ENCODE measurements at places on chromosomes 6 and 20.

DNA sequence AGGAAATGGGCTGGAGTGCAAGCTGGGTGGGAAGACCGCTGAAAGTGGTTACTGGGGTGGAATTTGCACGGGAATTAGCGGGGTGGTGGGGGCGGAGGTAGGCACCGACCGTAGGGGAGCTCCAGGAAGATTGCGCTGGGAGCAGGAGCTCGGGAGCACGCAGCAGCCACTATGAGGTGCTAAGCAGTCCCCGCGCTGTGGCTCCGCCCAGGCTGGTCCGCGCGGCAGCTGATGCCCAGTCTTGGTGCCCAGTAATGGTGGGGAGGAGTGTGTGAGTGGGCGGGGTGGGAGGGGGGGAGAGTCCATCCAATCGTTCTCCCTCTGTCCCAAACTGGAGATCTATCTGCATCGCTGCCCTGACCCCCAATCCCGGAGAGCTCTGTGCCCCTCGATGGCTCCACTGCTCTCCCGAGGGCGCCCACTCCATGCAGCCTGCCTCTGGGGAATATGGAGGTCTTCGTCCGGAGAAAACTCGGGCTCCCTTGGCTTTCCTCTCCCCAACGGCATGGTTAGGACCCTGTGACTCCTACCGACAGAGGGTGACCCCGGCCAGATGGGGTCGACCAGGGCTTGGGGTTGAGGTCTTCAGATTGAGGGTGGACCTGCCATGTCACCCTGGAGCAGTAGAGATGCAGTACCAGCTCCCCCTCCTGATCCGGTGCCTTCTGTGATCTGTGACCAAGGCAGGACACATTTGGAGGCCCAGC lies 5.3 kb downstream of the TP53TG5 start:
- peak; percentile 81 for DNase-seq

DNA sequence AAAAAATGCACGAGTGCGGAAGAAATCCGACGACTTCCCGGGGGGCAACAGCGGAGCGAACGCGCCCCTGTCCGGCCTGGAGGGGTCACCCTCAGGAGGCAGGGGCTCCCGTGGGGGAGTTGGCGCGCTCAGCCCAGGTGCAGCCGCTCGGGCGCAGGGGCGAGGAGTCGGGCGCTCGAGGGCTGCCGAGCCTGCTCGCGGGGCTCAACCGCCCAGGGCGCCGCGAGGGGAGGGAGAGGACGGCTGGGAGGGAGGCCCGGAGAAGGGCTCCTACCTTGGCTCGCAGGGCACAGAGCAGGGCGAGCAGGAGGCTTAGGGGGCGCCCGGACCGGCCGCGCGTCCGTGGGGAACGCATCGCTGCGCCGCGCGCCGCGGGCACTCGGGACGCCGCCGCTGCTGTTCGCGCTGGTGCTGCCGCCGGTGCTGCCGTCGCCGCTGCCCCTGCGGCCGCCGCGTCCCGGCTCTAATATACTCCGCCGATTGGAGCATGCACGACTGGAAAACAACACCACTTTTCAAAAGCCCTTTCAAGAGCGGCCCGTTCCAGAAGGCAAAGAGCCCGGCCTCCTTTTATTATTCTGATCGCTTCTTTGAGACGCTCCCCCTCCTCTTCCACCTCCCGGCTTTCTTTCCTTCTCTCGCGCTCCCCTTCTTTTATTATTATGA lies 490 bp downstream of the JAG1 start:
- DNase-seq = peak; percentile 75

DNA sequence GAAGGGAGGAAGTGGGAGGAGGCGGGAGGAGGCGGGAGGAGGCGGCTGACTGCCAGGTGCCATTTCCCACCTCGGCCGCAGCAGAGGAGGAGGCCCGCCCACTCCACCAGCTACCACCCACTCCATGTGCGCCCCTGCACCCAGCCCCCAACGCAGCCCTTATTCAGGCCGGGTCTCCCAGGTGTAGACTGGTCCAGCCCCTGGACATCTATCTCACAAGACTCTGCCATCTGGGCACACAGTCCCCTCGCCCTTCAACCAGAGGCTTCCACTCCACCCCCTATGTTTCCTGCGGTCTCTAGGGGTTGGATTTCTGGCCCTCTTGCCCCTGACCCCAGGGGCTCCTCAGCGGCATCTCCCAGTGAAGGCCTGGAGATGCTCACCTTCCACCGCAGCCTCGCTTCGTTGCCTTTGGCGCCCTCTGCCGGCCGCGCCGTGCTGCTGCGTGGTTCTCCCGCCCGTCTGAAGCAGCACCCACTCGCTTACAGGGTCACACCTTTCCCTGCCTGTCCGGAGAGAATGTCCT lies 32.6 kb upstream of the FAM83D start:
- DNase-seq = peak; percentile 94

DNA sequence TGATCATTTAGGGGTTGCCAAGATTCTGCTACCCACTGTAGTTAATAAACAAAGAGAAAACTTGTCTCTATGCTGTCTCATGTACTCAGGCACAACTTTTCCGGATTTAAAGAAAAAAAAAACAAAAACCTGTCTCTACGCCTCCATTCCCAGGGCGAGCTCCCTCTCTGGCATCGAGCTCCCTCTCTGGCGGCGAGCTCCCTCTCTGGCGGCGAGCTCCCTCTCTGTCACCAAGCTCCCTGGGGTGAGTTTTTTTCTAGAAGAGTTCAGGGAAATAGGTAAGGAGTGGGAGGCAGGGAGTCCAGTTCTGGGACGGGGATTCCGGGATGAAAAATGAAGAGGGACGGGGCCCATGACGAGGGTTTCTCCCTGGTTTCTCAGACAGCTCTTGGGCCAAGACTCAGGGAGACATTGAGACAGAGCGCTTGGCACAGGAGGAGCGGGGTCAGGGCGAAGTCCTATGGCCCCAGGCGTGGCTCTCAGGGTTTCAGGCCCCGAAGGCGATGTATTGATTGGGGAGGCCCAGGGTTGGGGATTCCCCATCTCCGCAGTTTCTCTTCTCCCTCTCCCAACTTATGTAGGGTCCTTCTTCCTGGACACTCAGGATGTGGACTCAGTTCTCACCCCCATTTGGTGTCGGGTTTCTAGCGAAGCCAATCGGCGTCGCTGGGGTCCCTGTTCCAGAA lies 16.5 kb upstream of the HLA-A start:
- no peak for DNase-seq

GRCh38 chr20:2210646-2211552 lies 84.9 kb upstream of the TGM3 start:
- DNase-seq = peak; percentile 47

Measured in endodermal cell (in vitro differentiated cells).